Hepatic stellate cell (primary cell): ENCODE measurements at places on chromosomes 2 and 18.

GRCh38 chr2:237072067-237072931 is 13.4 kb upstream of the COPS8 start:
- peak; percentile 53 for DNase-seq

- DNase-seq = peak; percentile 1
These were observed 681.3 kb downstream of the ADCYAP1 start for GRCh38 chr18:1585881-1586488.

DNA sequence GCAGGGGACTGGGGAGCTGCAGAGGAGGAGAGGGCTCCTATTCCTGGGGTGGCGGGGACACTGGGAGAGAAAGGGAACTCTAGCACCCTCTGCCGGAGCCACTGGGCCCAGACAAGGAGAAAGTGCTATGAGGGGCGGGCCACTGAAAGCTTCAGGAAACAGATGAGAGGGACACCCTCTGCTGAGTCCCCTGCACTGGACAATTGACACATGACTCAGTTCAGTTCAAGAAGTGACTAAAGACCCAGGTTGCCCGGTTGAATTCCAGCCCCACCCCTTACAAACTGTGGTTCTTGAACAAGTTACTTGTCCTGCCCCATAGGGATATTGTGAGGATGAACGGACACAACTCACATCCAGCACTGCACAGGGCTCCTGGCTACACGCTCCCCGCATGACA is 5.0 kb downstream of the RUFY4 start:
- DNase-seq = no peak

- DNase-seq = no peak
These were observed 7.1 kb upstream of the ADD2 start for GRCh38 chr2:70775141-70775540.

DNA sequence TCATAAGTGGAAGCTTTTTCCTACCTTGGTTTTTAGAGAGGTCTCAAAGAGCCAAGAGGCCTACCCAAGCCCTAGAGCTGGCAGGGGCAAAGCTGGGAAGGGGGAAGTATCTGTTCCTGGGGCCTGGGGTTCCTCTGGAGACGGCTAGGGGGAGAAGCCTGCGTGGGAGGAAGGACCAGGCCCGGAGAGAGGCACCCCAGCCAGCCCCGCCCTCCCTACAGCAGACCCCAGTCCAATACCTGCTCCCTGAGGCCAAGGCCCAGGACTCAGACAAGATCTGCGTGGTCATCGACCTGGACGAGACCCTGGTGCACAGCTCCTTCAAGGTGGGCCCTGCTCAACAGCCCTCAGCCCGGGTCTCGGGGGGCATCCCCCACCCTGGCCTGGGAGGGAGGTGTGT is 2.2 kb downstream of the CTDSP1 start:
- no peak for DNase-seq

- no peak for DNase-seq
These were observed 24.2 kb downstream of the MYT1L start for GRCh38 chr2:2306878-2307277.

DNA sequence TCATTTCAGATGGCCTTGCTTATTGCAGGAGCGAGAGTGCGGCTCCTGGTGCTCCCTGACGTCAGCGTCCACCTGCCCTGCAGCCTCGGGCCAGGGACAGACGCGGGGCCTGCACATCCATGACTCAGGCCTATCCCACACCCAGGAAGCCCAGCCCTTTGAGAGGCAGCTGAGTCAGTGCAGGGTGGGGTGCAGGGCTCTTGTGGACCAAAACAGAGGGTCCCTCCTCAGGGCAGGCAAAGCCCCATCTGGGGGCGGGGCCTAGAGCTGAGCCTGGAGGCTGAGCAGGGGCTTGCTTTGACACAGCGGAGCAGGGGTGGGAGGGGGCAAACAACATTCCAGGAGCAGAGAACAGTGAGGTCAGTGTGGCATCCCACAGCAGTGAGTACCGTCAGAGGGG is 7.7 kb upstream of the ARHGEF4 start:
- DNase-seq = no peak

- DNase-seq = no peak
These were observed 799 bp upstream of the KIF1A start for GRCh38 chr2:240820607-240821428.

DNA sequence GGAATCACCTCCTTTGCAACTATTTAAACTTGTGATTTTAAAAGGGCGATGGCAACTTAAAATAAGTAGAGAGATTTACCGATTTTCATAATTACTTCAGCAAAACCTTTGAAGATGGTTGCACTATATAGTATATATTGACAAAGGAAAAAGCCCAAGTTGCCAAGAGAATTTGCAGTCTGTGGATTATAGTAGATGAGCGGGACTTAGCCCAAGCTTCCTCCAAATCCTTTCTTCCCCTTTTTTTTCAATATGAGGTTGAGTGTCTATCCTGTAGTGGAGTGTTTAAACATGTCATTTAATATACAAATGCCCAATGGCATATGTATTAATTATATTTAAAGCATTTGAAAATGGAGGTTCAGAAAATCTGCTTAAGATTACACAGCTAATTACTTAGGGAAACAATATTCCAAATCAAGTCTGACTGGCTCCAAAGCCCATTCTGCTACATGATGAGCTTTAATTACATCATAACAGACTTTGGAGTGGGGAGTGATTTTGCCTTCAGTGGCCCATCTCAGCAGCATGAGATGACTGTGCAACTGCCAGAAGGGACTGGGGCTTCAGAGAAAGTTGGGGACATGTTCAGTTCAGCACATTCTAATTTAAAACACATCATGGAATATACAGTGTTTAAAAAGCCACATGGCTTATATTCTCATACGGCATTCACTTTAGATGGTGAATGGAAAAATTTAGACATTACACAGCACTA is 73.2 kb downstream of the COL3A1 start:
- no peak for DNase-seq

DNA sequence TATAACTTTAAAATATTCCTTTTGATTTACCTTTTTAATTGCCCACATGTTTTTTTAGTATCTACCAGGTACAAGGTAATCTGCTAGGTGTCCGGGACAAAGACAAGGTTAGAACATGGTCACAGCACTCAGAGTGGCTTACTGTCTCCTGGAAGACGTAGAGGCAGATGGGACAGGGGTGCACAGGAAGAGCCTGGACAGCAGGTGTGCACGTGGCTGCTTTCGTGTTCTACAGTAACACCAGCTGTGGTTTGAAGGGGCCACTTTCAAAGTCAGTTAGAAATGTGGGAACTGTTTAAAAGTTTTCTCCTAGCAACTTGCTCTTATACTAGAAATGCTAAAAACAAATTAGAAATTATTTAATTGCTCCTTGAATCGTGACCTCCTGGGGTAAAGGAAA is 102.9 kb upstream of the ALPP start:
- DNase-seq = no peak

- no peak for DNase-seq
These were observed 92.3 kb upstream of the RANBP2 start for GRCh38 chr2:108626995-108627394.

- no peak for DNase-seq
These were observed 62.7 kb upstream of the CTDP1 start for GRCh38 chr18:79616651-79617510.

DNA sequence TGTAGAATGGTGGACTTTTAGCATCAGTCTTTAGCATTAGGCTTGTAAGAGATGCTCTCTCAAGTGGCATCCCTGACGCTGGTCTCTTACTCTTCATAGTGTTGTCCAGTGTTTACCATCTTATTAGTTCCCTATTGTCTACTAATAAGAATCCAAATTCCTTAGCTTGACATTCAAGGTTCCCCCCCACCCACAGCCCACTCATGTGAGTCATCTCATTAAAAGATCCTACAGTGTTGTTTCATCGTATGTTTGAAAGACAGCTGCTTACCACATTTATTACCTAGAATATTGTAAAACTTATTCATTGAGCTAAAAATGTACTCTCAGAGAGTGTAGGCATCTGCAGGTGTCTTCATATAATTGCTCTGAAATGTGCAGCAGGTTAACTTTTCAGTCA is 28.5 kb downstream of the EIF5B start:
- DNase-seq = no peak

DNA sequence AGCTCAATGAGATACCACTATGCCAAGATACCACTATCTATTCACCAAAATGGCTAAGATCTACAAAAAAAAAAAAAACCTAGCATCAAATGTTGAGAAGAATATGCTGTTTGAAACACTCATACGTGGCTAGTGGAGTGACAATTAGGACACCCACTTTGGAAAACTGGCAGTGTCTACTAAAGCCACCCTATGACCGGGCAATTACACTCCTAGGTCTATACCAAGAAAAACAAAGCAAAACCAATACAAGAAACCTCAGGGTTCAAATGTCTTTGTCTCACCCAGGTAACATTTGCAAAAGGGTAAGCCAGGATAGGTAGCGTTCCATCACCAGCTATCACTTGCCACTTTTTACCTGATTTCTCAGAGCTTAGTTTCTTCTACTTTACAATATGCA is 123.6 kb upstream of the CAB39 start:
- no peak for DNase-seq

DNA sequence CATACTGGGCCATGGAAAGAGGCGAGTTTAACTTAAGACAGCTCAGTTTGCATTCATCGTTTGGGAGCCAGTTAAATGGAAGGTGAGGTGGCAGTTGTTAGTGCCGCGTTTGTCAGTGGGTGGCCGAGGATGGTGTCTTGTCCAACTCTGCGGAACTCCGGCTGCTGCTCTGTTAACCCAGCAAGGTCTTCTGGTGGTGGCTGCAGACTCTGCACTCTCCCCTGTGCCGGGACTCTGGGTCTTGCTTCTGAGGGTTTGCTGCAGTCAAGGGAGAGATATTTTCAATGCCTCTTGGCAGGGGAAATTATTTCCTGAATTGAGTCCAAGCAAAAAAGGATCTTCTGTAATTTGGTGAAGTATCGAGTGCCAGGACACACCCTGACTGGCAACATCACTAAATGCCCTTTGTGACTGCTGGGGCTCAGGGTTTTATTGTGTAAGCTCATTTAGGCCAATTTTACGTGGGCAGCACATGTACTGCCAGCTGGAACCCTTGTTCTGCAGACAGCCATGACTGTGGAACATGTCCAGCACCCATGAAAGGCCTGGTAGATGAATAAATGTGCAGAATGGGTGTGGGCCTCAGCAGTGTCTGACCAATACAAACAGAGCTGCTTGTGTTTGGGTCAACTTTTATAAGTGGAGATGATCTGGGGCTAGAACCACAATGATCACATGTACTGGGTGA is 58.1 kb downstream of the IL1R2 start:
- no peak for DNase-seq

DNA sequence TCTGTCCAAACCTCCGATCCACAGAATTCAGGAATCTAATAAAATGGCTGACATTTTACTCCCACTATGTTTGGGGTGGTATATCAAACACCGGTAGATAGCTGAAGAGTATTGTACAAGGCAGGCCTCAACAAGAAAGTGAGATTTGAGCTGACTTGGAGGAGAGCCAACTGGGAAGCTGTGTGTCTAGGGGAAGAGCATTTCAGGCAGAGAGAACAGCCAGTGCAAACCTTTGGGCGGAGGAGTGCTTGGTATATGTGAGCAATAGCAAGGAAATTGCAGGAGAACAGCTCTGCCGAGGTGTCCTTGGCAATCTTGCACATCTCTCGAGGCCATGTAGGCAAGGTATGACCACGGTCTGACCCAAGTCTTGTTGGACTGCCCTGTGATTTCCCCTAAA is 1.8 kb upstream of the MERTK start:
- no peak for DNase-seq

GRCh38 chr18:70335892-70336726 is 47.3 kb downstream of the SOCS6 start:
- DNase-seq = no peak

GRCh38 chr2:183371545-183371944 is 247.3 kb downstream of the NUP35 start:
- DNase-seq = no peak

DNA sequence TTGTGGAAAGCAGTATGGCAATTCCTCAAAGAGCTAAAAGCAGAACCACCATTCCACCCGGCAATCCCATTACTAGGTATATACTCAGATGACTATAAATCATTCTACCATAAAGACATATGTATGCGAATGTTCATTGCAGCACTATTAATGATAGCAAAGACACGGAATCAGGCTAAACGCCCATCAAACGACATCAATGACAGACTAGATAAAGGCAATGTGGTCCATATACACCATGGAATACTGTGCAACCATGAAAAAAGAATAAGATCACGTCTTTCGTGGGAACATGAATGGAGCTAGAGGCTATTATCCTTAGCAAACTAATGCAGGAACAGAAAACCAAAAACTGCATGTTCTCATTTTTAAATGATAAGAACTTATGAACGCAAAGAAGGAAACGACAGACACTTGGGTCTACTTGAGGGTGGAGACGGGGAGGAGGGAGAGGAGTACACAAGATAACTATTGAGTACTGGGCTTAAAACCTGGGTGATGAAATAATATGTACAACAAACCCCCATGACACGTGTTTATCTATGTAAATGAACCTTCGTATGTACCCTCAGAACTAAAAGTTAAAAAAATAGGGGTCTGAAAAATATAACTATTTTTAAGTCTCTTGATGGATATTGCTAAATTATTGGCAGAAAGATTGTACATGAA is 32.0 kb upstream of the CYTIP start:
- no peak for DNase-seq
